ENCODE measurements at places on chromosomes 1 and 21. TPM values are rescaled to one million over a fixed set of nuclear protein-coding genes. Genes with fewer than 3 reads are reported as not detected.

Gene SPRR1B
- not detected for total RNA-seq

- no peak for DNase-seq
Observed at GRCh38 chr1:25973610-25974321, 24.1 kb downstream of the PAFAH2 start.

Gene RBM34
- 34.0 TPM for total RNA-seq

Gene CHRM3
- total RNA-seq, result 0.75 TPM

Gene SLC1A7
- 0.63 TPM for total RNA-seq

GRCh38 chr1:244113532-244114320 lies 62.6 kb downstream of the ZBTB18 start:
- no peak for DNase-seq

- no peak for DNase-seq
Observed at GRCh38 chr1:177082855-177083693, 81.4 kb downstream of the ASTN1 start.

DNA sequence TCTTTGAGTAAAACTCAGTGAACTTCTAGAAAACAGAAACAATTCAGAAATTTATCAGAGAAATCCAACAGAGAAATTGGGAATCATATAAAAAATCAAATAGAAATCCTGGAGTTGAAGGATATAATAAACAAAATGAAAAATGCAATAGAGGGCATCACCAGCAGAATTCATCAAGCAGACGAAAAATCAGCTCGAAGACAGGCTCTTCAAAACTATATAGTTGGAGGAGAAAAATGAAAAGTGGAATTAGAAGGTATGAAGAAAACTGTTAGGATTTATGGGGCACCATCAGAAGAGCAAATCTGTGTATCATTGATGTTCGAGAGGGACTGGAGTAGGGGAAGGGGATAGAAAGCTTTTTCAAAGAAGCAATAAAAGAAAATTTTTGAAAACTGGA lies 121.5 kb upstream of the GPR52 start:
- DNase-seq, result no peak

GRCh38 chr1:203026666-203027663 lies 674 bp downstream of the PPFIA4 start:
- no peak for DNase-seq

DNA sequence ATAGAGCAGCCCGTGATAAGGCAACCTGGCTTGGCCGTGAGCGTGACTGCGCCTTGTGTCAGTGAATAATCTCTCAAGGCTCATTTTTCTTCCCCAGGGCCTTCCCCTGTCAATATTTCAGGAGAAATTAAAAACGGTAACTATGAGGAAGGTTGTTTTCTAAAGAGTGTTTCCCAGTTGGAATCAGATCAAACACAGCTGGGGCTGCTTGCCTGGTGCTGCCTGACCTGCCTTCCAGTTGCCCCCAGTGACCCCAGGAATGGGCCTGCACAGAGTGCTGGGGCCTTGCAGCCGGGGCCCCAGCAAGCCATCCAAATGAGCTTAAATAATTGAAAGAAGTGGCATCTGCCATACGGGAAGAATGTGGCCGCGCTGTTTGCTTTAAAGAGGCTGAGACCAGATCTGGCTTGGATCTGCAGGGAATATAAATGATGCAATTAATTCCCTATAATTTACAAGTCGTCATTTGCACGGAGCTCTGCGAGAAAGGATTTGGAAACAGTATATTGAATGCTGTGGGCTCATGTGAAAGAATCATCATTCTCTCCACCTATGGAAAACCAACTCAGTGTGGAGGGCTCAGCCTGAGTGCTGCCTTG lies 203.9 kb downstream of the C1orf94 start:
- DNase-seq, result no peak

Gene SFT2D2
- total RNA-seq, result 36.8 TPM

DNA sequence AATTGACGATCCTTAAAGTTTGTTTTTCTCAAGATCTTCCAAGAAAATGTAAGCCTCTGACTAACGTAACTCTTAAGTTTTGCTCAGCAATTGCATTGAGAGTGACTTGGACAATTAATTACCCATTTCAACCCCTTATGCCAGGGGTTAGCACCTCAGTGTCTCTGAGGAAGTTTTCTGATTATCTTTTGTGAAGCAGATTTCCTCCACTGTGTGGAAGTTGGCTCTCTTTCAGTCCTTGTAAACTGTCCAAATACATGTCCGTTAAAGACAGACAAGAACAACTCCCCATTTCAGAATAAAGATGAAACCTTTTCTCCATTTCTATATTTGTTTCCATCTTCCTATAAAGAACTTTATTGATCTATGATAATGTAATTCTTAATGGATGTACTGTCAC lies 296.4 kb upstream of the FMN2 start:
- DNase-seq, result no peak

Gene RO60
- total RNA-seq, result 66.5 TPM

GRCh38 chr1:157274698-157275534 lies 136.7 kb upstream of the ETV3 start:
- DNase-seq, result no peak

DNA sequence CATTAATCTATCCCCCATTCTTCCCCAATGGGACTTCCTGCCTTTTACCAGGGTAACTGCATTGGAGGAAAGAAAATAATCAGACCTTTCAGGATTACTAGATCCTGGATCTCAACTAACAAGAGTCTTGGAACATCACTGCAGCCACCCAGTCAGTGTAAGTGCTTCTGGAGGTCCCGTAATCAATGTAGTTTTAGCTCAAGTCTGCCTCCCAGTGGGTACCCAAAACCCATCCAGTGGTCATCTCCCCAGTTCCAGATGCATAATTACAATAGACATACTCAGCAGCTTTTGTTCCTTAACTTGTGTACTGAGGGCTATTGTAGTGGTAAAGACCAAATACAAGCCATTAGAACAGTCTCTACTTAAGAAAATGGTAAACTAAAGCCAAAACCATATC lies 319.1 kb downstream of the GPATCH2 start:
- no peak for DNase-seq

Gene HES5
- total RNA-seq, result not detected

Gene EPB41
- total RNA-seq, result 57.6 TPM

GRCh38 chr1:17023102-17023501 lies 11.4 kb upstream of the ATP13A2 start:
- DNase-seq, result no peak

GRCh38 chr1:10744654-10745238 lies 51.7 kb downstream of the CASZ1 start:
- DNase-seq, result no peak

- no peak for DNase-seq
Observed at GRCh38 chr1:94772230-94772641, 47.9 kb upstream of the SLC44A3 start.

GRCh38 chr1:91148641-91149069 lies 126.8 kb upstream of the ZNF644 start:
- no peak for DNase-seq

DNA sequence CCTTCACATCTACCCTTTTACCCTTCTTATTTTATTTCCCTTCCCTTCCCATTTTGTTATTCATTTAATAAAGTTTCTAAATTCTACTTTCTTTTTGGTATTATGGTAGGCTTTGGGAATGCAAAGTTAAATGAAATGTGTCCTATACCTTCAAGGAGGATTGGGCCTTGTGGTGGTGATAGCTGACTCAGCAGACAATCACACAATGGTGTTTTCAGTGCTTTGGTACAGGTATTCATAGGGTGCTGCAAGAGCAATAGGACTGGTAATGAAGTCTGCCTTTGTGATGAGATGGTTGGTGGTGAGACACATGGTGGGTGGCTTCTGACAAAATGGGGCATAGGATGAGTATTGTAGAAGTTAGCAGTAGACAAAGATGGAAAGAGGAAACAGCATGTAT lies 21.9 kb upstream of the SPAG17 start:
- DNase-seq, result no peak

- no peak for DNase-seq
Observed at GRCh38 chr1:230936475-230936874, 42.2 kb downstream of the TTC13 start.

DNA sequence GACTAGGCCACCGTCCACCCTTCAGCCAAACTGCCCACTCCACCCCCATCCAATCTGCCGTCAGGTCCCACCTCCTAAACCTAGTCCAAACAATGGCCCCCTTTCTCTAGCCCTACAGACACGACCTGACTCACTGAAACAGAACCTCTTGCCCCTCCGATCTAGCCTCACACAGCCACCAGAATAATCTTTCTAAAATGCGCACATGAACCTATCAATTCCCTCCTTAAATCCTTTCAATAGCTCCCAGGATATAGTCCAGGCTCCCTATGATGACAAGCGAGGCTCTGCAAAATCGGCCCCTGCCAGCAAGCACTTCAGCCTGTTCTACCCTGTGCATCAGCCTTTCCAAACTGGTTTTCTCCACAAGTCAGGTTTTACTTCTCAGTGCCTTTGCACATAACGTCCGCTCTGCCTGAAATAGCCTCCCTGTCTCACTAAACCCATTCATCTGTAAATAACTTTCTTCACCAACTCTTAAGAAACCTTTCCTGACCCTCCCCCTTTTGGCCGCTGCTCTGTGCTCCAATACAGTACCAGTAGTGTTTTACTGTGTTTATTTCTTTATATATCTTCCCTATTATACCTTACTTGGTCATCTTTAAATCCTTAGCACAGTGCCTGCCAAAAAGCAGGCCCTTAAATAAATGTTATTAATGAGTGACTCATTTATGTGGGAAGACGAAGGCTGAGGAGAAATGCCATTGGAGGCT lies 9.0 kb upstream of the CDC20 start:
- DNase-seq, result no peak

DNA sequence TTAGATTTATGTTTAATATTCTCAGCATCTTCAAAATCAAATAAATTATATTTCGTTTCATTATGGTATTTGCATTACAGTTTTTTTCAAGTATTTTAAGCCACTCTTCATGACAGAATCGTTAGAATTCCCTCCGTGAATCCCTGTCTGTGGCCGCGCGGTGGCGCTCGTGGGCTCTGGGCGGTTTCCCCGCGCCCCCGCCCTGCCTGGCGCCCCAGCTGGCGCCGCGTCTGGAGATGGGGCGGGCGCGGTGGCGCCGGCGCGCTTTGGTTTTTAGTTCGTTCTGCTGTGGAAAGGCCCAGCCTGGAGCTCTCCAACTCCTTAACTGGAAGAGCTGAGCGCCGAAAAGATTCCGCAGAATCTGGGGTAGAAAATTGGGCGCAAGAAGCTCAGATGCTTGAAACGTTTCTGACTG lies 25.7 kb downstream of the PRMT2 start:
- no peak for DNase-seq

Gene BATF3
- total RNA-seq, result 5.2 TPM

Gene CD84
- total RNA-seq, result 16.2 TPM

GRCh38 chr1:116273042-116273783 lies 99.8 kb upstream of the ATP1A1 start:
- no peak for DNase-seq

DNA sequence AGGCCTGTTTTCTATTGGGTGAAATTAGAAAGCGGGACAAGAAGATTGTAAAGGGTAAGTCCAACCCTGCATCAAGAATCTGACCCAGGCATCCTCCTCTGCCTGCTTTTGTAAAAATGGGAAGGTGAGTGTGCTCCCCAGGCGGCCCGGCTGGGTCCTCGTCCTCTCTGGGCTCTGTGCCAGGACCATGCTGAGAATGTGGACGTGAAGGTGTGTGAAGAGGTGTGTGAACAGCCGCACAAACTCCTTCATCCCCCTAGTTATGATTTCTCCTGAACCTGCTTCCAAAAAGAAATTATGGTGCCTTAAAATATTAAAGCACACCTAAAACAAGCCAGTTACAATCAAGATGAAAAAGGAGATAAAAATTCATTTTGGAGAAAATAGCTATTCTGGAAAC lies 185.7 kb downstream of the IGSF21 start:
- DNase-seq, result no peak

Gene LCE2B
- total RNA-seq, result not detected

DNA sequence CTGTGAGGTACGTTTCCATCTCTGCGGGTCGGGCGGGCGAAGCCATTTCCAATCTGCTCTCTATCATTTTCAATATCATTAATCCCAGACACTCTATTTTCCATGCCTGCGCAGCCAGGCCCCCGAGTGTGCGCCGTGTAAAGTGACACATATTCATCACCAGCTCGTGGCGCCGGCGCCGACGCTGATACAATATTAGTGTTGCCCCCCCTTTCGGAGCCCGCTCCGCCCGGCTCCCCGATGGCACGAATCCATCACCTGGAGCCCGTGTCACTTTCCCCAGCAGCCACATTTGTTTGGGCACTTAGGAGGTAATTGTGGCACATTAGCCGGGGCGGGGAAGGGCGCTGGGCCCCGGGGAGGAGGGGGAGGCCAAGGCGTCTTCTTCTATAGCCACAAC lies 33.7 kb upstream of the DMBX1 start:
- no peak for DNase-seq

GRCh38 chr1:229535230-229535629 lies 23.3 kb downstream of the ABCB10 start:
- no peak for DNase-seq

DNA sequence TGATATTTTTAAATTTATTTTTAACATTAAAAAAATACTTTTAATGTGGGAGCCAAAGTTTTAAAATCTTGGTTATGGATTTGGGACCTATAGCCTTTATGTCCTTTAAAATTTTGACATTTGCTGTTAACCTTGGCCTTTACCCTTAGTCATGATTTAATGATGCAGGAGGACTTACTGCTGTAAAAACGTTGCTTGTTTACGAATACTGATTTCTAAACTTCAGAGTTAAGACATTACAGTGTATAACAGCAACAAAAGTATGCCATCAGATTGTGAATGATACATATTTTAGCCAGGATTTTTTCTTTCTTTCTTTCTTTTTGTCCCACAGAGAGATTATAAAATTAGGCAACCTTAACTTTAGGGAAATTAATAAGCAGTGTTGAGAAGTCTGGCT lies 8.9 kb downstream of the RBM15 start:
- no peak for DNase-seq

GRCh38 chr1:223504741-223505140 lies 111.5 kb downstream of the CCDC185 start:
- no peak for DNase-seq

Gene SHCBP1L
- 2.8 TPM for total RNA-seq

Gene HTR1D
- total RNA-seq, result not detected

GRCh38 chr1:221148660-221149059 lies 269.4 kb downstream of the HLX start:
- no peak for DNase-seq

DNA sequence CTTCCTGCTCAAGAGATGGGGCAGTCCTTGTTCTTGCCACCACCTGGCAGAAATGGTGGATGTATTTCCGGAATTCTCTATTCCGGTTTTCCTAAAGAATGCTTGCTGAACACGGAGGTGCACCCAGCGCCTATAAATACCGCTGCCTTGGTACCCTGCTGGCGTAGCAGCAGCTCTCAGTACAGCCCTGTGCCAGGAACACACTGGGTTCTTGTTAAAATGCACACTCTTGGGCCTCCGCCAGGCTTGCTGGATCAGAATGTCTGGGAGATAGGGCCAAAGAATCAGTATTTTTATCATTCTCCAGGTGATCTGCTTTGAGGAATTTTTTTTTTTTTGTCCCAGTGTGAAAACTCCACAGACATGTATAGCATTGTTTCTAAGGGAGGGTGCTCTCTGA lies 54.2 kb downstream of the IGSF5 start:
- DNase-seq, result no peak

- DNase-seq, result no peak
Observed at GRCh38 chr1:172215006-172215405, 205.5 kb upstream of the C1orf105 start.
